ENCODE measurements at places on chromosomes 7 and 10.

GRCh38 chr7:2820508-2820934 lies 23.6 kb downstream of the GNA12 start:
- no peak for DNase-seq

DNA sequence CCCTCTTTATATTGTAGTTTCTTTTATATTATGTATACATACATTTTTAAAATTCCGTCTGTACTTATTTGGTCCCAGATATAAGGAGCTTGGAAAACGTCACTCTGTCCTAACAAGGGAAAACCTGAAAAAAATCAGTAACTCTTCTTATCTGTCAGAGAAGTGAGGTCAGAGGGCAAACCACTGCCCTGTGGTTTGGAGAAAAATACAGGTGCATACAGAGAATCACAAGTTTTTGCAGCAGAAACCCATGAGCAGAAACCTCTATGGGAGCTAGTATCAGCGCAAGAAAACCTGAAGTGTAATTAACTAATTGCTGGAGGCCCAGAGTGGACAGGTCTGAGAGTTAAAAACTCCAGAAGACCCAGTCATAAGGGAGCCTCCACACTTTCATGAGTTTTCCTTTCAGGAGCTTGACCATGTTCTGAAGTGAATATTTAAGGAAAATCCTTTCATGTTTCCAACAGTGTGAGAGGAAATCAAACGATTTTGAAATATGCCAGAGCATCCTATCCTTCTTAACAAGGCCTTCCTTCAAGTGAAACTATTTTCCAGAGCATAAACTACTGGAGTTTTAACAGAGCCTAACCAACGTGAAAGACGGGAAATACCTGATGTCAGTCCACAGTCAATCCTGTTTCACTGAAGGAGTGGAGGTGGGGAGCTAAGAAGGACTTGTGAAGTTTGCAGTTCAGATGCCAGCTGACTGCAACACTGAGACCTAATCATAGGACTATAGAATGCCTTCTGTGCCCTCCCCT lies 290.8 kb upstream of the BMPER start:
- no peak for DNase-seq

DNA sequence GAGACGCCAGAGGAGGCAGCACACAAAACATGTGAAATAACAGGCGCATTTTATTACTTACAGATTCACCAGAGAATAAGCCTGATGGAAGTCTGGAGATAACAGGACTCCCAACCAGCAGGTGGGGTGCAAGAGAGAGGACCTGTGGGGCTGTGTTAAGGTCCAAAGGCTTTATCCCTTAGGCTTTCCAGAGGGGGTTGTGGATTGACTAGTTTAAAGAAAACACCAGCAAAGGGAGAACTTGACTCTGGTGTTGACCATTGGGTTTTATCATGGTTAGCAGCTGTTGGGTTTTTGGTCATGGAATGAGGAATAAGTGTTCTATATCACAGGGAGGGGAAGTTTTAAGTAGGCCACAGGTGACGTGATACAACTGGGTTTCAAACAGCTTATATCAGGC lies 1.6 kb upstream of the CRPPA start:
- DNase-seq, result no peak

DNA sequence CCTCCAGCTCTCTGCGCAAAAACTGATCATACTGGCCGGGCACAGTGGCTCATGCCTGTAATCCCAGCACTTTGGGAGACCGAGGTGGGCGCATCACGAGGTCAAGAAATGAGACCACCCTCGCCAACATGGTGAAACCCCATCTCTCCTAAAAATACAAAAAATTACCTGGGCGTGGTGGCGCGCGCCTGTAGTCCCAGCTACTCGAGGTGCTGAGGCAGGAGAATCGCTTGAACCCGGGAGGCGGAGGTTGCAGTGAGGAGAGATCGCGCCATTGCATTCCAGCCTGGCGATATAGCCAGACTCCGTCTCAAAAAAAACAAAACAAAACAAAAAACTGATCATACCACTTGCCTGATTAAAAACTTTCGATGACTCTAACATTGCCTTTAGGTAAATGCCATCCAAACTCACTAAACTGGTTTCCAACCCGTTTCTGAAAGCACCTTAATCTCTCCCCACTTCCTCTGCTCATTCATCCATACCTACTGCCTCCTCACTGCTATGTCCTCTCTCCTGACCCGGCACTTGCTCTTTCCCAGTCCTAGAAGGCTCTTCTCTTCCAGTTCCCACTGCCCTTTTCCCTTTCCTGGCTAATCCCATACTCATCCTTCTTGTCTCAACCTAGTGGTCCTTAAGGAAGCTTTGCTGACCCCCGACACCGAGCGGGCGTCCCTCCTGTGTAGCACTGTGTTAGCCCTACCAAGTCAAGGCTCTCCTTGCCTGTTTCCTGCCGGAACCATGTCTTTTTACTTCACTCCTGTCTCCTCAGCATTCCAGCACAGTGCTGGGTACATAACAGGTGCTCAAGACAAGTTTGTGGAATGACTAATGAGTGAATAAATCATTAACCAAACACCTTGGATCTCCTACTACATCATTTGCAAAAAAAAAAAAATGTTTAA lies 686 bp upstream of the MIOS start:
- DNase-seq, result no peak

DNA sequence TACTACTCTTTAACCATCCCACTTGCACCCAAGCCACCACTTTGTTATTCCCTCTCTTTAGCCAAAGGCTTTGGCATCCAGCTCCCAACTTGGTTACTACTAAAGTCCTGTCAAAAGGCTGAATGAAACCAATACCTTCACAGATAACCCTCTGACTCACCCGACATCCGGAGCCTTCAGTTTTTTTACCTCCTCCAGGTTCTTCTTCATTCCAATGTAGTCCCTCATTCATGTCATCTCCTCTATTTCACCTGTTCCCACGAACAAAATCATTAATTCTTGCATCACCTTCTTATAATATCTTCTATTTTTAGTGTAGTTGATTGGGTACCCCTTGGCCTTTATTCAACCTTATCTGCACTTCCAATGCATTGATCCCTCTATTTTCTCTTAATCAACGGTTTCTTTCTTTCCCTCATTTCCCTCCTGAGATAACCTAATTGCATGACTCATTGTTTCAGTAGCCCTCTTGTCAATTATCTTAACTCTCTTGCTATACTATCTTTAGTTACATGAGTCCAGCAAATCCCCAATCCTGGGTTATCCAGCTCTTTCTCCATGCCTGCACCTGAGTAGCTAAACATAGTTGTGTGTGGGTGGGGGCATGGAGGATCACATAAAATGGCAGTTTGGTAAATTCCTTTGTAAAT lies 87.2 kb upstream of the COL1A2 start:
- DNase-seq, result no peak

DNA sequence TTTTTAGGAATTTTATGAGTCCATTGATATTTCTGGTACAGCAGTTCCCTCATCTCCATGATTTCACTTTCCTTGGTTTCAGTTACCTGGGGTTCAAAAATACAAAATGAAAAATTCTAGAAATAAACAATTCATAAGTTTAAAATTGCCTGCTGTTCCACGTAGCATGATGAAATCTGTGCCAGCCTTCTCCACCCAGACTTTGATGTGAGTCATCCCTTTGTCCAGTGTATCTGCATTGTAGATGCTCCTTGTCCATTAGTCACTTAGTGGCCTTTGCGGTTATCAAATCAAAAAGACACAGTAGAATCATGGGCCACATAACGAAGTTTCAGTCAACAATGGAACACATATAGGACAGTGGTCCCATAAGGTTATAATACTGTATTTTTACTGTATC lies 286.9 kb downstream of the PTEN start:
- no peak for DNase-seq

GRCh38 chr7:123961771-123962170 lies 36.7 kb downstream of the SPAM1 start:
- no peak for DNase-seq

GRCh38 chr7:99184532-99185218 lies 23.2 kb downstream of the KPNA7 start:
- no peak for DNase-seq

- DNase-seq, result no peak
Measured at GRCh38 chr10:72567889-72568640, 57.8 kb downstream of the MICU1 start.

DNA sequence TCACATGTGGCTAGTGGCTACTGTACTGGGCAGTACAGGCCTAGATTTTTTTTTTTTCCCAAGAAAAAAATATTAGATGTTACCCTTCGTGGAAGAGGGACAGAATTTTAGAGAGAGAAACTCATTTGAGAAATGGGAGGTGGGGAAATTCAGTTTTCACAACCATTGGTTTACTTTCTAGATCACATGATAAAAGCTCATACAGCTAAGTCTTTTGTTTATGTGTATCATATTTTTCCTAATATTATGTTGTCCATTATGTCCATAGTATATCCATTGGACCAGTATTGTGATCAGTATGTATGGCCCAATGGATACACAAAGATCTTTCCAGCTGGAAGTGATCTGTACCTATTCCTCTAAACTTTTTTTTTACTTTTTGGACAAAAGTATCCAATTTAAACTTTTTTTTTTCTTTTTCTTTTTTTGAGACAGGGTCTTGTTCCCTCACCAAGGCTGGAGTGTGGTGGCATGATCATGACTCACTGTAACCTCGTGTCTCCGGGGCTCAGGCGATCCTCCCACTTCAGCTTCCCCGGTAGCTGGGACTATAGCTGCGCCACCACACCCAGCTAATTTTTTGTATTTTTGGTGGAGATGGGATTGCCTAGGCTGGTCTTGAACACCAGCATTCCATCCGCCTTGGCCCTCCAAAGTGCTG lies 4.1 kb downstream of the CALU start:
- no peak for DNase-seq
